Jurkat, Clone E6-1 (cell line): ENCODE measurements at places on chromosomes 2 and 18.
A peak's percentile ranks its signal among the peaks of the same experiment; 100 is the strongest.

DNA sequence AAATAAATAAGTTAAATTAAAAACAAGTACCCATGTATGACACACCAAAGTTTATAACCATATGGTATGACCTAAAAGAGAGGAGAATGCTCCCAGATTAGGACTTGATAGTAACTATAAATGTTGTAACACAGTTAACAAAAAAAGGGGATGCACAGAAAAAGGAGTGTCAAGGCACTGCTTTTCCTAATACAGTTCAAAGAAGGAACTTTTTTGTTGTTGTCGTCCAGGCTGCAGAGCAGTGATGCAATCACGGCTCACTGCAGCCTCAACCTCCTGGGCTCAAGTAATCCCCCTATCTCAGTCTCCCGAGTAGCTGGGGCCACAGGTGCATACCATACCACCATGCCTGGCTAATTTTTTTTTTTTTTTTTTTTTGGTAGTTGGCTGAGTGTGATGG is 2.7 kb downstream of the NARS1 start:
- no peak for DNase-seq

GRCh38 chr2:36672199-36672598 is 24.3 kb upstream of the VIT start:
- DNase-seq = no peak

DNA sequence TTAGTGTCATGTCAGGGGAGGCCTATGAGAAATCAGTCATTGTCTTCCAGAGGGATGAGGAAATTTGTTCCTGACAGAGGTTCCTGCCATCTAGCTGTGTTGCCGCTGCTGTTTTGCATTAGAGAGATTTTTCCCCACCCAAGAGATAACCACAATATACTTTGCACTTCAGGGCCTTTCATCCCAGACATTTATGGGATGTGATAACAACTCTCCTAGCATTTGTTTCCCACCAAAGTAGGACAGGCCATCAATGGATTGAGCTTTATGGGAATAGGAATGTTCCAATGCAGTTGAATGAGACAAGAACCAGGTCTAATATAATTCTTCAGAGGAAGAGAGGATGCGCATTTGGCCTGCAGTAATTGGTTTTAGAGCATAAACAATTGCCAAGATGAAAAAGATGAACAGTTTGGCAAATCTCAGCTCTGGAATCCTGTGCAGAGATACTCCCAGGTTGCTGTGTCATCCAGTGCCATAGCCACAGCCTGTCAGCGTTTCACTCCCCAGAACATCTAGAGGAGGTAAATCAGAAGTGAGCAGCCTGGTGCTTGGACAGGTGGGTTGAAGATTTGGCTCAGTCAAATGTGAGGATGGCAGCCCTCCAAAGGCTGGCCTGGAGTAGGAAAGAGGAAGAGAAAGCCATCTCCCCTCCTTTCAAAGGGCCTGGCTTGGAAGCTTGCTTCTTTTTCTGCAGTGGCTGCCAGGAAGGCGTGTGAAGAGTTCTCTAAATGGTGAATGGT is 93.7 kb upstream of the SETBP1 start:
- no peak for DNase-seq

- no peak for DNase-seq
Observed at GRCh38 chr2:176976736-176977685, 235.6 kb upstream of the HNRNPA3 start.

DNA sequence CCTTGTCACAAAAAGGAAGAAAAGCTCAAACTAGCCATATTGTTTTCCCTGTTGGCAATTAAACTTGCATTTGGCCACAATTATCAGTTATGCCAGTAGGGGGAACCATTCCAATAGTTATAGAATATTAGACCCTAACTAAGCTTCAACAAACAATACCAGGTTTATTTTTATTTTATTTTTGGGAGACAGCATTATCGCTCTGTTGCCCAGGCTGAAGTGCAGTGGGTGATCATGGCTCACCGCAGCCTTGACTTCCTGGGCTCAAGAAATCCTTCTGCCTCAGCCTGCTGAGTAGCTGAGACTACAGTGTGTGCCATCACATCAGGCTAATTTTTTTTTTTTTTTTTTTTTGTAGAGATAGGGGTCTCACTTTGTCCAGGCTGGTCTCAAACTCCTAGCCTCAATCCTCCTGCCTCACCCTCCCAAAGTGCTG is 102.1 kb downstream of the ATAD2B start:
- peak; percentile 47 for DNase-seq

- no peak for DNase-seq
Observed at GRCh38 chr2:97924194-97924593, 71.6 kb downstream of the TMEM131 start.

DNA sequence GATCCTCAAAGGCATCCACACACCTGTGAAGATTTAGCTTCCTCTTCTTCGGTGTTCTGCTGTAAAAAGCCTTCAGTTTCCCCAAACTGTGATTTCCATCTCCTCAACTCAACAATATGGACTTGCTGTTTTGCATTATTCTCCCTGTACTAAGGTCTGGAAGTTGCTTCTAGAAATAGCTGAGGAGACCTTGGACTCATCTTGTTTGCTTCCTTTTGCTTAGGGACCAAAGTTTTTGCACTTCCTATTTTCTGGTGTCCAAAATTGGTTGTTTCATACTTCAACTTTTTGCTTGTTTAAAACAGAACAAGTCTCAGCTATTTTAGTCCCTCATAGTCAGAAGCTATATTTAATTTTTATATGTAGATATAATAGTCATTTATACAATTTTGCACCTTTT is 201.9 kb upstream of the COPS8 start:
- DNase-seq = no peak

DNA sequence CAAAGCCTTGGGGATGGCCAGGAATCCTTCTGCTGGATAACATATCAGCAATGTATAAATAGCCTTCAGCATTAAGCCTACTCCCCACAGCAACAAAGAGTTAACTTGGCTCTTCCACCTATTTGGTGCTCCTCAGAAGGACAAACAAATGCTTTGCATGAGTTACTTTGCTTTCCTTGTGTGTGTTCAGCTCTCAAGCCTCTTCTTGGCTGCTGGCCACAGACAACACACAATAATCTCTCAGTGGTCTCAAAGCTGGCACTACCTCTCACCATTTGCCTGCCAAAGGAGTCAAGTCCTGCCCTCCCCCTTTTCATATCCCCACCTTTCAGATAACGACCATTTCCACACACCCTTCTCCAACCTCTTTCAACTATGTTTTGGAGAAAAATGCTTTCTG is 17.5 kb downstream of the FTCDNL1 start:
- DNase-seq = no peak

GRCh38 chr2:229064749-229065148 is 206.3 kb downstream of the PID1 start:
- no peak for DNase-seq

DNA sequence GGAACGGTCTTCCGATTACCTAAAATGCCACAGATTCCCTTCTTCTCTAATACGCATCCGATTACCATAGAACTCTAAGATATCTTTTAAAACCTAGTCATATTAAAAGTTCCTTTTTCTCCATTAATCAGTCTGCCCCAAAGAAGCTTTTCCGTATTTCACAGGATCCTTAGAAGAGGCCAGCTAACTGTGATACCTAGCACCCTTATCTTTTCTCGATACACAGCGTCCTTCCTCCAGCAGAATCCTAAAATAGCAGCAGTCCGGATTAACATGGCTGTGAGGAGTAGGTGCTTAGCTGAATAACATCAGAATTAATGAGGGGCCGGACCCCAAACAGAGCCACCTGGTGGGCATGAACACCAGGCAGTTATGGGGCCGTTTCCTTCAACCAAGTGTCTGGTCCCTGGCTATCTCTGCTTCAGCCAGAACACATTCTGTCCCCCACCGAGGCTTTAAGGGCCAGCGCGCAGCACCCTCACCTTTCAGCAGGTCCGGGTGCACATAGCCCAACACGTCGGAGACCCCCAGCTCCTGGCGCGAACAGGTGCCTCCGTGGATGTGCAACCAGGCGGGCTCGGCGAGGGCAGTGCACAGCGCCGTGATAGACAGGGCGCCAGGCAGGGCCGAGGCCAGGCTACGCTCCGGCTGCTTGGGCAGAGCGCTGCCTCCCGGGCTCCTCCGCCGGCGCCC is 995 bp downstream of the TMEM127 start:
- DNase-seq = no peak

DNA sequence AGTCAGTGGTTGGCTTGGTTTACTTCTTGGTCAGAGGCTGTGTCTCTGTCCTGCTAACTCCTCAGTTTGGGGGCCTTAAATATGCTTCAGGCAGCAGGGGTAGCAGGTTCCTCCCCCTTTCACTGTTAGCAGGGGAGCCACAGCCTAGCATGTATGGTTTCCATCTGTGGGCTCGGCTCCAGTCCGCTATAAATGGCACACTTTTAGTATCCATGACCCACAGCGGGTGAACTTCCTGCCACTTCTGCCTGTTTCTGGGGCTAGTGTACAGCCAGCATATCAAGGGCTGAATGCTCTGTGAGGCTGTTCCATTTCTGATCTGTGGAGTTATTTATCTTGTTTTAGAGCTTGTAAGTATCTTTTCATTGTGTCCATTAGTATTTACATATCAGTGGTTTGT is 58.3 kb downstream of the MRPL33 start:
- DNase-seq = no peak

GRCh38 chr18:63107931-63108330 is 211.6 kb downstream of the BCL2 start:
- DNase-seq = no peak

- DNase-seq = no peak
Observed at GRCh38 chr2:189267925-189268579, 88.5 kb upstream of the COL5A2 start.

DNA sequence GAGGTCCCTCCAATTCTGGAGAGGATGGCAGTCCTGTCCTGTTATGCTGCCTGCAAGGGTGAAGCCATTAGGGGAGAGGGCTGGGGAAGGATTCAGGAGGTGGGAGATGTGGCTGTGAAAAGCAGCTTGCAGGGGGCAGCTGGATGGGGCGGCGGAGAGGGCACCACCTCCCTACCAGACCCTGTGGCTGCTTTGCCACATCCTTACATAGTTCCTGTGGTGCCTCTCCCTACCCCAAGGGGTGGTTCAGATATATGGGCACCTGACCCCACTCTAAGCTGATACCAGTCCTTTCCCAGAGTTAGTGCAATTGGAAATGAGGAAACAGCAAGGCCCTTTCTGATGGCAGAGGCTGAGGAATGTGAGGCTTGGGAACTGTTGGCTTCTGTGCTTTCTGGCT is 6.1 kb upstream of the ACOXL start:
- no peak for DNase-seq

DNA sequence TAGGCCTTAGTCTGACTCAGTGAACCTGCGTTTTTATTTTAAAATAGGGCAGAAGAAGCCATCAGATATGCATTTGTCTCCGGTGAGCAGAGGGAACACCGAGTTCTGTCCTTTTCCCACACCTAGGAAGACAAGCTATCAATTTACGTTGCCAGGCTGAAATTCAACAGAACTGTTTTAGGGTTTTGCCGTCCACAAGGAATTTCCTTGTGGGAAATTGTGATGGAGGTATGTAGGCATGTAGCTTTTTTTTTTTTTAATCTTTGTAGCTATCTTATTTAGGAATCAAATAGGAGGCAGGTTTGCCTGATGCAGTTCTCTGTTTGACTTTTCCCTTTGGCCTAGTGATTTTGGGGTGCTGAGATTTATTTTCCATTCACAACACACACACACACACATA is 62.0 kb upstream of the ASAP2 start:
- no peak for DNase-seq

- no peak for DNase-seq
Observed at GRCh38 chr2:223457301-223457700, 144.9 kb downstream of the SCG2 start.

- no peak for DNase-seq
Observed at GRCh38 chr2:96396095-96396494, 60.5 kb downstream of the NCAPH start.

DNA sequence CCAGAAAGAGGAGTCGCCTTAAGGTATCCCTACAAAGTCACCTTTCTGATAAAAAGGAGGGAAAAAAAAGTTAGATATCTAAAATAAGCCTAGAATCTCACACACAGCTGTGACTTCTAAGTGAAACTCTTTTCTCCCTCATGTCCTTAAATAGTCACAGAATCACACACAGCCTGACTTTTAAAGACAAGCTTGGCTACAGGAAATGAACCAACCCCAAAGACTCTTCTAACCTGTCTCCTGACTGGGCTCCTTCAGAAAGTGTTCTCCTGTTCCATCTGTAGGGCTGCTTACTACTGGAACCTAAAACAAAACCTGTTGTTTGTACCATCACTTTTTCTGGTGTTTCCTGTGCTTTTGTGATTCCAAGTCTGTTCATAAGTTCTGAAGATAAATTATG is 62.7 kb upstream of the NRP2 start:
- DNase-seq = peak; percentile 23

GRCh38 chr2:70789304-70790135 is 923 bp downstream of the FIGLA start:
- peak; percentile 50 for DNase-seq

GRCh38 chr2:204473224-204473623 is 72.1 kb upstream of the PARD3B start:
- no peak for DNase-seq

GRCh38 chr18:60339018-60339417 is 33.6 kb downstream of the MC4R start:
- no peak for DNase-seq

- DNase-seq = no peak
Observed at GRCh38 chr2:38690499-38691420, 24.8 kb downstream of the GALM start.

DNA sequence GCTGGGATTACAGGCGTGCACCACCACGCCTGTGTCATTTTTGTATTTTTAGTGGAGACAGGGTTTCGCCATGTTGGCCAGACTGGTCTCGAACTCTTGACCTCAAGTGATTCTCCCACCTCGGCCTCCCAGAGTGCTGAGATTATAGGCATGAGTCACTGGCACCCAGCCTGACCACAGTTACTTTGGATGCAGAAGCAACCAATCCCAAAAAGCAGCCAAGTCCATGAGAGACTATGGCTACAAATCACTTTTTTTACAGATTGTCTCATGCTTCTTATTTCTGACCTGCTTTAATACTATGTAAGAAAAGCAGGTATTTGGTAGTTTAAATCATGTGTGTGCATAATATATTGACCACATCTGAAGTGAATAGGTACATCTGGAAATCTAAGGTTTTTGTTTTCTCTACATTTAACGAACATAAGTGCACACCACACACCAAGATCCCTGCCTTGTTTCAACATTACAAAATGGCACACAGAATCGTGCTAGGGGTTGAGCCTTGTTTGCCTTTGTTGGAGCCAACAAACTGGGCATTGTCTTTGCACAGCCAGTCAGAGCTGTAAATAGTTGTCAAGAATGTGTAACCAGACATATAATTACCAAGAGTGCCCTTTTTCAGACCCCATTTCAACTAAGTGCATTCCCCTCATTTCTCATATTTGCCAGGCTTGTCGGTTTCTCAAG is 18.3 kb upstream of the MAP4K4 start:
- DNase-seq = no peak

- no peak for DNase-seq
Observed at GRCh38 chr2:99545066-99545465, 55.2 kb upstream of the REV1 start.

GRCh38 chr2:240991378-240992263 is 6.8 kb upstream of the SNED1 start:
- no peak for DNase-seq

GRCh38 chr18:7904529-7904928 is 337.4 kb downstream of the PTPRM start:
- no peak for DNase-seq
